Muscle of leg (tissue), 16 donors: ENCODE measurements at places on chromosomes 1 and 21.

- peak; percentile 64 for DNase-seq
Observed at GRCh38 chr1:235866205-235866912, at the start of gene LYST. LYST (minus strand) TSS chr1:235866906; CDS start chr1:235830417, 36,489 bp downstream.

DNA sequence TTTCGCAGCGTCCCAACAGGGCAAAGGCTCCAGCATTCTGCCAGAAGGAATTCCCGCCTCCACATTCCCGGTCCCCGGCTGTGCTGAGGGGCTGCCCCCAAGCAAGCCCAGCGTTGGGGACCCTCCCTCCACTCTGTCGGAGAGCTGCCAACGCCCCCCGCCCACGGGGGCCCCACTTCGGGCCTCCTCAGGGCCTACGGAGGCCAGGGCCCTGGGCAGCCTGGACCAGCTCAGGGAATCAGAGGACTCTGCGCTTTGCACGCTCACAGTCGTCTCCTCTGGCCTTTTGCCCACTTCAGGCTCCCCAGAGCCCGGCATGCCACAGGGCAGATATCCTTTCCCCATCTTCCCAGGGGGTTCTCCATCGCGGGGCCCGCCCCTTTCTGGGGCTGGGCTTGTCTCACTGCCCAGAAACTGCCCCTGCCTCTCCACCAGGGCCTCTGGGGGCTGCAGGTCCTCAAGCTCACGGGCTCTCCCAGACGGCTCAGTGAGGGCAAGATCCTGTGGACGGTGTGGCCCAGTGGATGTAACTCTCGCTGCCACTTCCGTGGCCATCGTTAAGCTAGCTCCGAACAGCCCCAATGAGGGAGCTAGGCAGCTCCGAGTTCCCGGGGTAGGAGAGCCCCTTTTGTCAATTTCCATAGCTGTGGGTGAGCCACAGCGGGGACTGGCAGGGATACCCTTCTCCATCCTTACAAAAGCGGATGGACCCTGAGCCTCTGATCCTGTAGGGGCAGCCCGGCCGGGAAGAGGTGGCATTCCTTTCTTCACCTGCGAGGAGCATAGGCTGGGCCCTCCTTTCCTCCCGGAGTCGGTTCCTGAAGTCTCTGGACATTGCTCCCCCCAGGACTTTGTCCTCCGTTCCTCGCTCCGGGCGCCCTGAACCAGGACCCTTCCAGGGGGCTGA, 2.8 kb downstream of the ITPKB start:
- DNase-seq, result peak; percentile 39

GRCh38 chr1:232476538-232476950, 153.4 kb downstream of the SIPA1L2 start:
- DNase-seq, result no peak

DNA sequence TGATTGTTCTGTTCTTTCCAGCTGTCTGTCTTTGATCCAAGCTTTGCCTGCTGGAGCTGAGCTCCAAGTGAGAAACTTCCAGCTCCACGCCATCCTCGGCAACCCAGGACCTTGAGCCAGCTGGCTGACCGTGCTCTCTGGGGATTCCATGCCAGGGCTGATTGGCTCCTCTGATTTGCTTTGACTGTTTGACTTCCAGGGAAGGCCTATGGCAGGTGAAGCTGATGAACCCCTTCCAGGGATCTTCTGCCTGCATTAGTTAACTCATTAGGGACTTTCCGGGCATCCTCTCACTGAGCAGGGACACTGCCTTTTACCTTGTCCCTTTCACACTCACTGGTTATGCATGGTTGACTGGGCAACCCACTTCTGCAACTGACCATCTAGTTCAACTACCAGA, 406.1 kb downstream of the RPS6KC1 start:
- peak; percentile 73 for DNase-seq

DNA sequence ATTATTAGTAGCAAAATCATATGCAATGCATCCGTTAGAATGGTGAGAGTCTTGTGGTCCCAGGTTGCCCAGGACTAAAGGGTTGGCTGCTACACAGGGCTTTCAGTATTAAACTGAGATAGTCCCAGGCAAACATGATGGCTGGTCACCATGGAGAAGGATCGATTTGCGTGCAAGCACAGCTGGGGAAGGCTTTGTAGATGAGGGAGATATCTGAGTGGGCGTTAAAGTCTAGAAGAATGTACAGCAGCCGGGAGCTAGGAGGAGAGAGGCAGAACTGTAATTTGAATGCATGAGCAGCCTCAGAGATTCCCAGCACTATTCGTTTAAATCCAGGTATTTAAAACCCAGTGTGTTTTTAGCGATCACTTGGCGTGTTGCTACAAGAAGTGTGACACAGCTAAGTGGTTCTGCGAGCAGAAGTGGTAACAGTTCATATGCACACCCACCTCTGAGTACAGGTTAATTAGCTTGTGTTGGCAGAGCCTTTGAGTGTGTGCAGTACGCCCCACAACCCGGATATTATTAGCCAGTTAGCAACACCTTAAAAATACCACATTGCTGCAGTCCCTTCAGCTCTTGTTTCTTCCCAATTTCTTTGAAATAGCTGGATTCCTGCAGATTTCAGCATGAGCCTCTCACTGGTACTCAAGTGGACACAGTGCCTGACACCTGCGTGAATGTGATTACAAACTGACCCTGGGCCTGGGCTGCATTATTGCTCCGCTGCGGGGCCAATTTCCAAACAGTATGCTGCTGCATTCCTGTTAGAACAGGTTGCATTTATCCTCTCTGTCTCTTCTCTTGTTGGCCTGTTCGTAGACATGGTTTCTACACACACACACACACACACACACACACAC, 67.2 kb upstream of the SCAF4 start:
- peak; percentile 37 for DNase-seq

DNA sequence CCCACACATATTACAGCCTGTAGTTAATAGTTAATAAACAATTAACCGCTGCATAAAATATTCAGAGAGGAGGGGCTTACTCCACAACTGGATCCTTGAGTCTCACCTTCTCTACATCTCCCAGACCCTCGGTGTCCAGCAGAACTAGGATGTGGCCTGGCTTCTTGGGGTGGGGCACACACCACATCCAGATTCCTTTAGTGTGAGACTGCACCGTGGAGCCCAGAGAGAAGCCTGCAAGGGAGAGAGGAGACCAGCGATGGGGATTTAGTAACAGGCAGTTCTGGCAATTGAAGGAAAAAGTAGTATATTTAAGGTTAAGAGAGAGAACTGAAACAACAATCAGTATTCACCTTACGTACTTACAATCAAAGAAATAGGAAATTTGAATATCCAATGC, 4.9 kb downstream of the GBP1 start:
- no peak for DNase-seq

GRCh38 chr1:209807509-209807908, 1.6 kb upstream of the IRF6 start:
- no peak for DNase-seq

GRCh38 chr1:73914951-73915350, 283.0 kb downstream of the LRRIQ3 start:
- no peak for DNase-seq

- peak; percentile 89 for DNase-seq
Observed at GRCh38 chr1:171126504-171126903, 35.8 kb downstream of the FMO3 start.
